AML-193 (cell line): ENCODE measurements at places on chromosomes 5 and 9.
A peak's percentile ranks its signal among the peaks of the same experiment; 100 is the strongest.

DNA sequence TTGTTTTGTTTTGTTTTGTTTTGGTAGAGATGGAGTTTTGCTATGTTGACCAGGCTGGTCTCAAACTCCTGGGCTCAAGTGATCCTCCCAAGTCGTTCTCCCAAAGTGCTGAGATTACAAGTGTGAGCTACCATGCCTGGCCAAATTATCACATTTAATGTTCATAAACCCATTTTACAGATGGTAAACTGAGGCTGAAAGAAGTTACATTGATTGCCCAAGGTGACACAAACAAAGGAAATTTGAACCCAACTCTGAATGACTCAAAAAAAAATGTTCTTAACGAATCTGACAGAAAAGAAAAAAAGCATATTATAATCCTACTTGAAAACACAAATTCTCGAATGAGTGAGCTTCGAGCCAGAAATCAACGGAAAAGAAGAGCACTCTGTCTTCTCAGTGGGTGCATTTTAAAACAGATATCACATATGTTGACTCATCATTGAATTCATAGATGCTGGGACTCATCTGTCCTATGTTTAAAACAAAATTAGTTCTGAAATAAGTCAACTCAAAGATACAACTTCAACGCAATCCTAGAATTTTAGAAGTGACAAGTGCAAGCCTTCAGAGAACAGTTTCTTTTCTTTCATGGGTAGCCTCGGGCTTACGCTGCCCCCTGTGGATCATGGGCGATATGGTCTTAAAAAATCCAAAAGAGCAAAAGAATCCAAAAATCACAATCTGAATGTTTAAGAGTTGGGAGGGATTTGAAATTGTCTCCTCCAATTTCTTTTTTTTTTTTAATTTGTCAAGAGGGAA is 28.4 kb downstream of the TIMD4 start:
- DNase-seq, result peak; percentile 13

DNA sequence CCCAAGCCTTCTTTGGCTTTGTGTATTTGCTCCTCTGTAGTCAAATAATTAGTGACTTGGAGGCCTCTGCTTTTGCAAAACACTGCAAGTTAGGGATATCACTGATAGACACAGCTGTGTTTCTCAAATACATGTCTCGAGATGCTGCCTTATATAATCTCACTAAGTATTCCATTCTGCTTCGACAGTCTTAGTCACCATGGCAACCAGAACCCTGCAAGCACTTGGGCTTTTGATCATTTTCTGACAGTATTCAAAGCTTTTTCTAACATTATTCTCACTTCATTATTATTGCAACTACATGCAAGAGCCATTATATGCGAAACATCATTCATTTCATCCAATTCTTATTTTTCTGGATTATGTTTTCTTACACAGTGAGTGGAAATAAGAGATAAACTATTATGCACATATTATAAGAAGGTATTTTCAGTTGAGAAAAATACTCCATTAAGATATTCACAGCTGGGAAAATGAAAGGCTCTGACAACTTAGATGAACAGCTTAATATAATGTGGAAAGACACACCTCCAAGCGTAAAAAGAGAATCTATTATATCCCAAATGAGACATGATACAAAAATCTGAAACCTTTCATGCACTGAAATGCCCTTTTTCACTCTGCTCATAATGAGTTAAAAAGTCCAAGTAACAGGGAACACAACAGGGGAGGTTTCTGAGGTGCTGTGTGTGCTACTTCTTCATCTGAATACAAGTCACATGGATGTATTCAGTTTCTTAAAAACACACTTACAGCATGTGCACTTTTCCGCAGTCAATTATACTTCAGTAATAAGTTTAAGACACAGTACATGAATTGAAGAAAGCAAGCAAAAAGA is 93.9 kb downstream of the SCAI start:
- no peak for DNase-seq

DNA sequence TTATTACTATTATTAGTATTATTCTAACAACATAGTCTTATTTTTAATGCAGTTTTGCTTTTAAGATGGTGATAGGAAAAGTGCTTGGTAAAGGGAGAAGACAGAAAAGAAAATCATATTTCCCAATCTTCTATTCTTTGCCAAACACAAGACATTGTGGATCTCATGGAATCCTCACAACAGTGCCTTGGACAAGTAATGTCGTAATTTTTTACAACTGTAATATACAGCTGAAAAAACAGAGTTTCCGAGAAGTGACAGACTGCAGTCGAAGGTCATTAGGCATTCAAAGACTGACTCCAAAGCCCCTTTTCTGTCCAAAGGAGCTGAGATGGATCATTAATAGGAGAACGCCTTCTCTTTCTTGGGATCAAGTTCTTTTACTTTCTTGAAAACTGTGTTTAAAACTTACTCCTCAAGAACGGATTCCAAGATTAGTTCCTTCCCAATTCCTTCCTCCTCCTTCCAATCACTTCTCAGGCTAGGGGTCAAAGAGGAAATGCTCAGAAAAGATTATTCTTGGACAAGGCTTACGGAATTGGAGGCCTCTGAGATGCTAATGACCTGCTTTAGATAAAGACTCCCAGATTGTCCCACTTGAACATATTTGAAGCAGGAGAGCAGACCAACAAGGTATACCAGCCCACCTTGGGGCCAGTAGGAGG is 24.3 kb upstream of the TRIM32 start:
- DNase-seq, result no peak

DNA sequence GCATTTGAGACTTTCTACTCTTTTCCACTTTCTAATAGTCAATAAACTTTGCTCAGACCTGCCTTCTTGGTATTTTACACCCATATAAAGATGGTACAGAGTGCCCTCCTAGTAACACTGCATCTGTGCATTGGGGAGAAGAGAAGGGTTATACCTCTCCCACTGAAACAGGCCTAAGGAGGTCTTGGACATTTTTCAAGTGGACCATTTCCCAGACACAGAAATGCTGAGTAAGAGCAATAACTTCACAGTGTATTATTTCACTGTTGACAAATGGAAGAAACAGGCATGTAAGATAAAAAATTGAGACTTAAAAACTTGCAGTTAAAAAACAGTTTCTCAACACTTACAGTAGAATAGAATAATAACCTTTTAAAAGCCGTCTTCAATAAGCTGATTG is 1224.0 kb upstream of the CDH18 start:
- no peak for DNase-seq
